ENCODE measurements at places on chromosomes 11 and 22.
A peak's percentile ranks its signal among the peaks of the same experiment; 100 is the strongest.

DNA sequence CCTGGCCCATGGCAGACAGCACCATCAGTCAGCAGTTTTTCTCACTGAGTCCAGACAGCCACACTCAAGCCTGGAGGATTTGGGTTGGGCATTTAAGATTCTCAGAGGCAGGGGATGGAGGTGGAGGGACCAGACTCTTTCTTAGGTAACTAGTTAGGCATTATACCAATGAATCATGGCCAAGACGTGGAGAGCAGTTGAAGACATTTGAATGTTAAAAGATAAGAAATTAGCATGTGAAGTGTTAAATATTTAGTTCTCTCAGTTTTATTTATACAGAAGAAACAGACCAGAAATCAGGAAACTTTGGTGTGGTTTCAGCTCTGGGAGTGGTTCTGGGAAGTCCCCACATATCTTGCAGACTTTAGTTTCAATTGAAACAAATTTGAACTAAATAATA, 9.9 kb downstream of the GTF2H1 start:
- peak; percentile 43 for DNase-seq

- no peak for DNase-seq
These were observed 201.0 kb upstream of the NAV2 start for GRCh38 chr11:19511413-19512183.

DNA sequence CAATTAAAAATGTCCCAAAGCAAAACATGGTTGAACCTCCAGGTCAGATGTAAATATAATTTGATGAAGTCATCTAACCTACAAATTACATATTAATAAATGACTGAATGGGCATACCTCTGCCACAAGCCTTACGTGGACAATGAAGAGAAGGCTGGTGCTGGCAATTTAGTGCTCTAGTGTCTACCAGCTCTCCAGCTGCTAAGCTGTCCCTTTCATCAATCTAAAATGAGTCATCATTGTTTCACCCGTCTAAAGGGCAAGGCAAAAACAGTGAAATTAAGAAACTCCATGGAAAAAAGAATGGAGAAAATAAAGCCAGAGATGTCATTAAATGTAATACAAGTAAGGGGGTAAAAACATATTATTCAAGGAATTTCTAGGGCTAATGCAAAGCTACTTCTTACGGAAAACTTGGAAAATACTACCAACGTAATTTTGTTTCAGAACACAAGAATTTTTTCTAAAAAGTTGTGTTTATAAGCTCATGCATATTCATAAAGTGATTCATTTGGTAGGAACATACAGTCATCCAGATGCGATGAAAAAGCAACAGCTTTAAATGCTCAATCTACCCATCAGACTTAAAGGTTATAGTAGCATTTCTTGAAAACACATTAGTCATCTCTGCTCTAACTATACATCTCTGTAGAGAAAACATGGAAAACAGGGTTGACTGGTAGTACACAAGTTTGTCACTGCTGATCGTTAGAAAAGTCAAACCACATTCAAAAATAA, 71.5 kb downstream of the SIK3 start:
- DNase-seq, result no peak

DNA sequence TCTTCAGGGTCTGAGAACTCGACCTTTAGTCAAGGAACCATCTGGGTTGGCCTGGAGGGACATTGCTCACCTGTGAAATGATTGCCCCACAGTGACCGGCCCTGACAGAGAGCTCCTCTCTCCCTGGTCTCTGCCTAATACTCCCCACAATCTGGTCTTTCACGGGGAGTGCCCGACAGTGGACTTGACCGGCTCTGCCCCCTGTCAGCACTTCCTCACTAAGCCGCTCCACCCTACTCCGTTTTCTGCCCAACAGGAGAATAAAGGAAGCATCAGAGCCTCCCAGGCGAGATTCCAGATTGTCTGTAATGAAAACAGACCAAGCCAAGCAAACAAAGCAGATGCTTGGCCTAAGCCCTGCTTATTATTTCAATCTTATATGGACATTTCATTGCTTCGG, 87.8 kb downstream of the FBXO7 start:
- DNase-seq, result no peak

DNA sequence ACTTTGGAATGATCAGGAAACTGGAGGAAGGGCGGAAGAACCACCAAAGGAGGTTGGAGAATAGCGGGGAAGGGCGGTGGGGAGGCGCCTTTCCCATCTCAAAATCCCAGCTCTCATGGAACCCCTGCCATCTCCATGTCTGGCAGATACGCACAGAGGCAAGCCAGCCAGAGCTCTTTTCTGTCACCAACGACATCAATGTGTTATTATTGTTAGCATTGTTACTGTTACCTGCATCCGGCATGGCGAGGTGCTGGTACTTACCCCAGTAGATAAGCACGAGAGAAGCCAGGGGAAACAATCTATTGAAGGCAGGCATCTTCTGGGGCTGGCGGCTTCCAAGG, 969 bp downstream of the SCN3B start:
- DNase-seq, result no peak

DNA sequence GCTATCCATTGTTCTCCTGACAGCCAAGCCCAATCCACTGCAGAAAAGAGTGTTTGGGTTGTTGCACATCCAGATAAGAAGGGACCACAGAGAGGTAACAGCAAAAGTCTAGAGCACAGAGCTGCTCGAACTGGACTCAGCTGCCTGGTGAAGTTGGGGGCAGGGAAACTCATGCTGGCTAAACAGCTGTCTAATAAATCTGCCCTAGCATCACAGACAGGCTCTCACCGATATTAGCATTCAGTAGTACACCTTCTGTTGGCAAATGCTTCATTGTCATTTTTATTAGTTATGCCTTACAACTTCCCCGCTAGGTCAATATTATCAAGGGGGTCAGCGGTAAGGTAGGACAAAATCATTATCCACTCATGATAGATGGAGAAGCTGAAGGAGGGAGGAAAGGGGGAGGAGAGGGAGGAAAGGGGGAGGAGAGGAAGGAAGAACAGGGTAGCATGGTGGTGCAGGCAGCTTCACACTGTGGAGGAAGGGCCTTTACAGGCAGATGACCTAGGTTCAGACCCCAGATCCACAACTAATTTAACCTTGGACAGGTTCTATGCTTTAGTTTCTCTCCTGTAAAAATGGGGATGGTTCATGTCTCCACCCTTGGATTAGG, 102.7 kb downstream of the LARGE1 start:
- no peak for DNase-seq

DNA sequence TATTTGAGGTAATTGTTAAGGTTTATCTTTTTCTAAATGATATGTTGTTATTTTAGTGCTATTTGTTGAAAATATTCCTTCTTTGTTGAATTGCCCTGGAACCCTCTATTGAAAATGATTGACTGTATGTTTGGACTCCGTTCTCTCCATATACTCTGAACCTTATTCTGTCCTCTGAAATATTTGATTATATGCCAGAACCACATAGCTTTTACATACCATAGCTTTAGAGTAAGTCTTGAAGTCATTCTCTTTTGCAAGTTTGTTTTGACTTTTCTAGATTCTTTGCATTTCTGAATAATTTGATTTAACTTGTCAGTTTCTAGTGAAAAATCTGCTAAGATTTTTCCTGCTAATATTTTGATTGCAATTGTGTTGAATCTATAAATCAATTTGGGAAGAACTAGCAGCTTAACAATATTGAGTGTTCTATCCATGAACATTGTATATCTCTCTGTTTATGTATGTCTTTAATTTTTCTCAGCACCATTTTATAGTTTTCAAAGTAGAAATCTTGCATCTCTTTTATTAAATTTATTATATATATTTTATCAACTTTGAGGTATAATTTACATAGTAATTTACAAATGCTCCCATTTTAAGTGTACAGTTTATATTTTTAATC, 51.7 kb upstream of the PITPNB start:
- DNase-seq, result no peak

DNA sequence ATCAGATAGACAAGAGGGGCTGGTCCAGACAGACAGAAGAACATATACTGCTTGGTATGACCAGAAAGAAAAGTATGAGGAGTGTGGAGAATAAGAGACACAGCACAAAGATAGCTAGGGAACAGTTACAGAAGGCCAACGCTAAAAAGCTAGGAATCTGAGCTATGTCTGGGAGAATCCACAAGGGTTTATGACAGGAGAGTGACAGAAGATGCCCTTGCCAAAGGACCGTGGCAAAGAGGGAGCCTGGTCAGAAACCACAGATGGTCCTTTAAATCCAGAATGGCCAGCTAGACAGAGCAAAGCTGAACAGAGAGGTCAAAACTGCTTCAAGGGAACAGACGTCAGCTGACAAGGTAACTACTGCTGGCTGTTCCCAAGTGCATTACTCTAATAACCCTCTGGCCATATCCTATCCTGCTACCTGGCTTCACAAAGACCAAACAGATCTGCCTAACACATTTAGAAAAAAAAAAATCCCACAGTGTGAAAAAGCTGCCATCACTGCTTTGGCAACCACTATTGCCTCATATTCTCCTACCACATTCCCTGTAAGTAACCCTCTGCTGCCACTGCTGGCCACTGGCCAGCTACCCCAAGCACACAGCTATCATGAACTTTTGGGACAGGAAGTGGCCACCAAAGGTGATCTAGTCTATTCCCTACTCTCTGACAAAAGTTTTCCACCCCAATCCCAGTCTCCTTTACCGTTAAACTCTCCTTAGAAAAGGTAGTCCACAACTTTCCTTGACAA, 7.3 kb downstream of the SERGEF start:
- no peak for DNase-seq

DNA sequence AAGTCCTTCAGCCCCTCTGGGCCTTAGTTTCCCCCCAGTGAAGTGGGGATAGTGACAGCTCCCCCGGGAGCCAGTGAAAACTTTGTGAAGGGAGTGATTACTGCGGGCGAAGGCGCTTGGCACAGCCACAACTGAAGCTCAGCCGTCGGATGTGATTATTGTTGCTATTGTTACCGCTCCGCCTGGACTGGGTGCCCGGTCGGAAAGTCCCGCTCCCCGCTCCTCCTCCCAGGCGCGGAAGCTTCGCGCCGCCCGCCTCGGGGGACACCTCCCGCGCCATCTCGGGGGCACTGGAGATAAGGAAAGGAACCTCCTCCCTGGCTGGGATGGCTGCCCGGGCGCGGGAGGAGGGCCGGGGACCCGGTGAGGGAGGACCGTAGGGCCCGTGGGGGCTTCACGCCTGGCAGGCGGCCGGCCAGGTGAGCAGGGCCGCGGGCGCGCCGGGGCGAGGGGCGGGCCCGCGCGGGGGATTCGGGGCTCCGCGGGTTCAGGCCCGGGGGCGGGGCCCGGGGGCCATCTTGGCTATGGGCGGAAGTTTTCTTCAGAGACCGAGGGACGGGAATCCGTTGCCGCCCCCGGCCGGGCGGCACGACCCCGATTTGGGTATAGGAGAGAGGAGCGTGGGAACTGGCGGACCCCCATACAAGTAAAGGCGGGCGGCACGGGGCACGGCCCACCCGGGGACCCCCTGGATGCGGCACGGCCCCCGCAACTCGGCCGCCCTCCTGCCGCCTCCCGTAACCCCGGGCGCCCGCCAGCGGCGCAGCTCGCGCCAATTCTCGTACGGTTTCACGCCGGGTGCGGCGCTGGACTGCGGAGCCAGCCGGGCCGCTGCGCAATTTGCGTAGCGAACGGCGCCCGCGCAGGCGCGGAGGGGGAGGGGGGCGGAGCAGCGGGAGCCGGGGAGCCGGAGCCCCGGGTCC, at the start of gene GPR137:
Gene GPR137, plus strand, starts transcription at position 887 of the 923 bp plus-strand sequence. CDS start 677 bp downstream, outside the sequence.
- peak; percentile 91 for DNase-seq

GRCh38 chr11:77201991-77202841, 74.2 kb downstream of the MYO7A start:
- peak; percentile 61 for DNase-seq

GRCh38 chr11:128057786-128058395, 529.5 kb downstream of the ETS1 start:
- DNase-seq, result no peak

DNA sequence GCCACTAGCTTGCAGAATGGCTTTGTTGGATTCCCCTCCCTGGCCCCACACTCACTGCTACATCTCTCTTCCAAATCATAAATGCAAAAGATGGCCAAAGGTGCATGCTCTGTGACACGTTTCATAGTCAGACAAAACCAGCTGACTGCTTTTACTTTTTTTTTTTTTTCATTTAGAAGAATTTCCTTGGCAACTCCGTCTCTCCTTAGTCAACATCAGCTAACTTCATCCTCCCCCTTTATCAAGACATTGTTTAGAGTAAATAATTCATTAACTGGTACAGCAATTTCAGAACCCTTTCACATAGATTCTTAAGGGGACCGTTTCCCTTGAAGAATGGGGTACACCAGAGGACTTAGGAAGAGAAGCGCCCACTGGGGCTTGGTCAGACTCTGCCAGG, 16.0 kb downstream of the KCNQ1OT1 start:
- DNase-seq, result no peak

Data from naive thymus-derived CD8-positive, alpha-beta T cell (primary cell).